ENCODE measurements at places on chromosomes 4 and X. TPM values are rescaled to one million over a fixed set of nuclear protein-coding genes. Genes with fewer than 3 reads are reported as not detected.

DNA sequence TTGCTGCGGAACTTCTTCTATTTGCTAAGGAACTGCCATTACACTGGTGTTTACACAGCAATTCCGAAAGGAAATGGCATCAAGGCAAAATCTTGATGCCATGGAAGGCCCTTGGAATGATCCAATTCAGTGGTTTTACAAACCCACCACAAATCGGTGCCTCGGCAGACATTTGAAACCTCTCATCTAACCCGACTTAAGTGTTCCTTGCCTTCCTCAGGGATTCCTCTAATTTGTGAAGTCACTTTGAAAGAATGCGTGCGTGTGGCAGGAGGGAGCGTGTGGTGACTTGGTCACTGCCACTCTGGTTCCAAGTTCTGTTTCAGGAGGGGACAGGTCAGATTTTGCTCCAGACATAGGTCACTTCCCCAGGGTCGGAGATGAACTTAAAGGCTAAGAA lies 4.8 kb downstream of the NOP14 start:
- DNase-seq, result peak; percentile 89

DNA sequence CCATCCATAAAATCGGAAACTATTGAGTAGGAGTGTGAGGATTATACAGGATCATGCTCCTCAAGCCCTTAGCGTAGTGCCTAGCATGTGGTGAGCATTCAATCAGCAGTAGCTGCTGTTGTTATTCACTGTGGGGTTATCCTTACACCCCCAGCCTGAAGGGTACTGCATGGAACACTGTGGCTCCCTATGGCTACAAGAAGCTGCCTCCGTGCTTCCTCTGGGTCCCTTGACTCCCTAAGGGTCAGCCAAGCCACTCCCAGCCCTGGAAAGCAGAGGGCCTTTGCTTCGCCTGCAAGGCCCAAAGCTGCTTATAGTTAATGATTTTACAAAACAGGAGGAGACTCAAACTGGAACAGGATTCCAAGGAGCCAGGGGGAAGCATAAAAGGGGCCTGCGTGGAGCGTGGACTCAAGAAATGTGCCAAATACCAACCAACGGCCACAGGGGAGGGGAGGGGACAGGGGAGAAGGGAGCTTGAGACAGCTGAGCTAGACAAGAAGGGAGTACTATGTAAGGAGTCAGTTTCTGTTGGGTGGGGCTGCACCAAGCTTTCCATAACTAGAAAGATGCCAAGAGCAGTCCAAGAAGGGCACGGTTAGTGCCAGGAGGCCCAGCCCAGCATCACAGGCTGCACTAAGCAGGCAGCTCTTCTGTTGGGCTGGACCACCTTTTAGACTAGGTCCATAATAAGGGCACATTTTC lies 15.9 kb downstream of the SEPTIN6 start:
- no peak for DNase-seq

GRCh38 chrX:15158736-15159406 lies 111.0 kb downstream of the ASB9 start:
- DNase-seq, result no peak

GRCh38 chr4:155614111-155614762 lies 52.4 kb upstream of the GUCY1A1 start:
- DNase-seq, result no peak

- no peak for DNase-seq
Measured at GRCh38 chrX:39643550-39643949, 454.2 kb downstream of the BCOR start.

DNA sequence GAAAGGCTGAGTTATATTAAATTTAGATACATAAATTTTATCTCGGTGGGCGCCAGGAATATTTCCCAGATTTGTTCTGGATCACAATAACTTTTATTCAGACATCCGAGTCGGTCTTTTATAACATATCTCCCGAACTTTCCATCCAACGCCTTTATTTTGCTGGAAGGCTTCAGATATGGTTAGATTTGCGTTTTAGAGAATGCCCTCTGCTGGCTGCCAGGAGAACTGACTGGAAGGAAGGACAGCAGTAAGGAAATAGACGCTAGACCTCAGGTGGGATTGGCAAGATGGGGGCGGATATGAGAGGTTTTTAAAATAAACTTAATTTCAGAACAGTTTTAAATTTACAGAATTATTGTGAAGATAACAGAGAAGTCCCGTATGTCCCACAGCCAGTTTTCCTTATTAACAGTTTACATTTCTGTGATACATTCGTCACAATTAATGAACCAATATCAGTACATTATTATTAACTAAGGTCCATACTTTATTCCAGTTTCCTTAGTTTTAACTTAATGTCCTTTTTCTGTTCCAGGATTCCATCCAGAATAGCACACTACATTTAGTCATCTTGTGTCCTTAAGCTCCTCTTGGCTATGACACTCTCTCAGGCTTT lies 4.6 kb upstream of the KANTR start:
- peak; percentile 53 for DNase-seq

GRCh38 chr4:1218634-1219565 lies 30.0 kb downstream of the CTBP1 start:
- no peak for DNase-seq

- DNase-seq, result peak; percentile 26
Measured at GRCh38 chr4:95510145-95510544, 38.6 kb downstream of the UNC5C start.

DNA sequence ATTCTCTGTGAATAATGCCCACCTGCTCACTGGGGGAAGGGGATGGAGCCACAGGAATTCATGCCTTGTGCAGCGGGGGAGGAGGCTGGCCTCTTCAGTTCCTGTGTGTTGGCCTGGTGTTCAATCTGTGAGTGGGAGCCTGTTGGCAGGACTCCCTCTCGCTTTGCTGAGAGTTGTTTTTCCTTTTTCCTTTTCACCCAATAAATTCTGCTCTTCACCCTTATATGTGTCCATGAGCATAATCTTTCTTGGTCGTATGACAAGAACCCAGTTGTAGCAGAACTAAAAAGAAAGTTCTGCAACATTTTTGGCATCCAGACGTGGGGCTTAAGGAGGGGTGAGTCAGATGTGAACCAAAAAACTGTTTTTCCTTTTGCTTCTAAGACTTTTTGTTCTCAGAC lies 235.2 kb upstream of the HDX start:
- no peak for DNase-seq

DNA sequence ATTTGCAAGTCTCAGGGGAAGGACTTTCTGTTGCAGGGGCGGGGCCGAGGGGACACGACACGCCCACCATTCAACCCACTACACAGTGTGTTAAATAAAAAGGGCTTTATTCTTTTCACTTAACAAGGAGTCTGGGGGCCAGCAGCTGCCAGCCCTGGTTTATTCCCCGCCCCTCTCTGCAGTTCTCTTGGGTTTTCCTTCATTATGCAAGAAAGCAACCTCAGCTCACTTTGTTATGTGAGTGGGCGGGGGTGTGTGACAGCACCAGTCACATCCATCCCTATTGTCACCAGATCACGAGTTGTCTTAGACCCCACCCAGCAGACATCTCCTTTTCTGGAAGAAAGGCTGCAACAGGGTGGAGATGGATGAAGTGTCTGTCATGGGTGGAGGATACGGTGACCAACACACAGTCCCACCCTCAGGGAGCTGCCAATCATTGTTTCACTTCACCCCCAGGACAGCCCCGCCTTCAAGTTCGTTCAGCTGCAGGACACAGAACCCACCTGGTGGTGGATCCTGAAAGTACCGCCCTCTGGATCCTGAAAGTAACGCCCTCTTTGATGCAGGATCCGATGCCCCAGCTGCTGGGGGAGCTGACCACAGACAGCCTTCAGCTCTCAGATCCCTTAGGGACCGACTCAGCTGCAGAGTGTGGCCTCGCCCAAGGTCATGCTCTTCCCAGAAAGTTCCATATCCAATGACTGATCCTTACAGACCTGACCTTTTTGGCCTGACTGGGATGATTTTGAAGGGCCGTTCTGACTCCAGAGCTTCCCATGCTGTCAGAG lies 79.6 kb downstream of the SMIM20 start:
- DNase-seq, result peak; percentile 9

GRCh38 chr4:136664988-136665387 lies 867.3 kb downstream of the PCDH18 start:
- DNase-seq, result peak; percentile 3

GRCh38 chr4:29052266-29052665 lies 1667.9 kb upstream of the PCDH7 start:
- no peak for DNase-seq

DNA sequence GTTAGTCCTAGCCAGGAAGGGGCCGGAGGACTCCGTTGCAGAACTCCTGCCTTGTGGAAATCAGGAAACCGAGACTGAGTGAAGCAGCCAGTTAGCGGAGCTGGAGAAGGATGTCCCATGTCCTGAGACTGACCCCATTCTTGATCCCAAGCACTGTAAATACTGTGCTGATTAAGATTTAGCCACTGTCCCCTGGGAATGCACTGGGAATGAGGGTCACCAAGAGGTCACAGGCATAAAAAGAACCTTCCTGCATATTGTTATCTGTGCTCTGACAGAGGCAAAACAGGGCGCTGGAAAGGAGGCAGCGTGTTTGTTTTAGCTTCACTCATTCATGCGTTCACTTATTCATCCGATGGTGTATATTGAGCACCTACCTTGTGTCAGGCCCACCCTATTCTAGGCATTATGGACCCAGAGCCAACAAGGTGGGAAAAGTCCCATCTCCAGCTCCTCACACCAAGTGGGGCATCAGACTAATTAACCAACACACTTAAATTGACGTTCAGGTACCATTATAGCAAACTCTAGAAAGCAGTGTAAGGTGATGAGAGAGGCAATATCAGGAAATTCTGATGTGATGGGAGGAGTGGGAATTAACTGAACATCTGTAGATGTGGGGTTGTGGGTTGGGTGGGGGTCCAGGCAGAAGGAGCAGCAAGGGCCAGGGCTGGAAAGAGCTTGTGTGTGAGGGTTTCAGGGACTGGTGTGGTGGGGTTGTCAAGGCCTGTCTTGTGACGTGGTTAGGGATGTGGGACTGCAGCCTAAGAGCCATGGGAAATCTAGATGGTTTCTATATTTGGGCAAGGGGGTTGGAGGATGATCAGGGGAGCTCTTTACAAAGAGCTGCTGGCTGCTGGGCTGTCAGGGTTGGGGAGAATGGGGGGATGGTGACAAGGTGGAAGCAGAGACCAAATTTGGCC lies 10.6 kb upstream of the SLC2A9 start:
- DNase-seq, result no peak

DNA sequence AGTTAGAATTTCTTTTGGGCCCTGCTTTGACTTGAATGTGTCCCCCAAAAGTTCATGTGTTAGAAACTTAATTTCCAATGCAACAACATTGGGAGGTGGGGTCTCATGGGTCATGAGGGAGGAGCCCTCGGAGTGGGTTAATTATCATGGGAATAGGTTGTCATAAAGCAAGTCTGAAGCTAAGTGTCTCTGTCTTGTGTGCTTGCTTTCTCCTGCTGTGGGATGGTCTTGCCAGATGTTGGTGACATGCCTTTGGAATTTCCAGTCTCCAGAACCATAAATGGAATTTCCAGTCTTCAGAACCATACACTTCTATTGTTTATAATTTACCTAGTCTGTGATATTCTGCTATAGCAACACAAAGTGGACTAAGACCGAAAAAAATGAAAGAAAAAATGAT lies 71.6 kb downstream of the RASL11B start:
- DNase-seq, result no peak

GRCh38 chrX:44913656-44914531 lies 40.9 kb downstream of the KDM6A start:
- DNase-seq, result no peak

GRCh38 chr4:95825546-95825945 lies 14.3 kb upstream of the PDHA2 start:
- DNase-seq, result peak; percentile 28

DNA sequence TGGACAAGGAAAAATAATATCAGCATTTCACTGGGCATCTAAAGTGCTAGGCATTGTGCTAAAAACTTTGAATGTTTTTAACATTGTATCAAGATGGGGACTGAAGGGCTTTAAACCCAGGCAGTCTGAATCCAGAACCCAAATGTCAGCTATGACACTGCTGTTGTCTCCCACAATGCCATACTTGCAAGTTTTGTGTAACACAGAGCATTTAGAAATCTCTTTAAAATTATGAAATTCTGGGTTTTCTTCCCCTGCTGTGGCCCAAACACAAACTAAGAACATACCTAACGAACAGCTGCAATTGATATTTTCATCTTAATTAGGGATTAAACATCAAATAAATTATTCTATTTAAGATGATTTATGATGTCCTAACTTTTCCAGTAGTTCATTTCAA lies 66.8 kb upstream of the LSM6 start:
- DNase-seq, result no peak

DNA sequence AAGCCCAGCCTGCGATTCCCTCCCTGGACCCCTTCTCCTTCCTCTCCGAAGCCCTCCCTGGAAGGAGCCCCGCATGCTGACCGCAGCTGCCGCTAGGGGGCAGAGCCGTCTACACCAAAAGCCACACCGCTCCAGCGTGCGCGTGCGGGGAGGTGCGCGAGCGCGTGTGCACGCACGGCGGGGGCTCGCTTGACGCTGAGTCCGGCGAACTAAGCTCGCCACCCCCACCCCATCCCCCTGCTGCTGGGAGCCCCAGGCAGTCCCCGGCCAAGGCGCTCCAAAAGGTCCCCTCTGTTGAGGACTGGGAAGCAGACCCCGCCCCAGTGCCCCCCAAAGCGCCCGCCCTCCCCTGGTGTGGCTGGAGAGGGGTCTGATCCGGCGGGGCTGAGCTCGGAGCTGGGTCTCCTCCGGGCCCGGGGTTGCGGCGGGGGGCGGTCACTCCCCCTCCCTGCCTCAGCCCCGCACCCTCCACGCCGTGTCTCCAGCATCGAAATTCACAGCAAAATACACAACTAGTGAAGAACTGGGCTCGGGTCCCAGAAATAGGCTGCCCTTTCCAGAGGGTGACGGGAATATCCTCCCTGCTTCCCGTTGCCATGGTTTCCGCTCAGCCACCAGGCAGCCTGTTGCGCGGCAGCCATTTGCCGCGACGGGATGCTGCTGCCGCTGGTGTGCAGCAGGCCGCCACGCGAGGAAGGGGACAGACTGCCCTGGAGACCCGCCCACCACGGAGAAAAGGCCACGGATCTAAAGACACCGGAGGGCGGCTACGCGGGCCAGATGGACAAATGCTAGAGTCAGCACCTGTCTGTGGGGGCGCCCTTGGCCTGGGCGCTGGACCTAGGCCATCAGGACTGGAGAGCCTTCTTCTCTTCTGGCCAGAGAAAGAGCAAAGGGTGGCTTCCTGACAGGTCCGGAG lies 11.2 kb upstream of the CCNQ start:
- peak; percentile 66 for DNase-seq

DNA sequence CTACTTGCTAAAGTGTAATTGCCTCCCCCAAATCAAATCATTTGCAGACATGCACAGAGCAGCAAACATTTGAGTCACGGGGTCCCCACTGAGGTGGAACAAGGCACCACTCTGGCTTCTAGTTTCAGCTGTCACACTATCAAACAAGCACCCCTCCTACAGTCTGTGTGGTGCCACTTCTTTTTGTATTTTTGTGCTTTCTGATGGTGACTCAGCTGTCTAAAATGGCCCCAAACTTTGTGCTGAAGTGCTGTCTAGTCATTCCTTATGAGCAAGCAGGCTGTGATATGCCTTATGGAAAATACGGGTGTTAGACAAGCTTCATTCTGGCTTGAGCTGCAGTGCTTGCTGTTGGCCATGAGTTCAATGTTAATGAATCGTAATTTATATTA lies 15.4 kb downstream of the IGFBP7 start:
- DNase-seq, result peak; percentile 72

GRCh38 chr4:159498446-159499115 lies 395.7 kb downstream of the RAPGEF2 start:
- no peak for DNase-seq

PABPC4L gene
- total RNA-seq, result 1.9 TPM

TGIF2LX gene
- not detected for total RNA-seq

ADH1C gene
- total RNA-seq, result 0.57 TPM

GAGE2A gene
- total RNA-seq, result not detected

TBC1D8B gene
- total RNA-seq, result 9.5 TPM

SUPT20HL2 gene
- total RNA-seq, result not detected

GAB3 gene
- 15.6 TPM for total RNA-seq

VBP1 gene
- total RNA-seq, result 214 TPM

SMIM31 gene
- total RNA-seq, result not detected

HERC5 gene
- total RNA-seq, result 59.8 TPM

FAM9B gene
- total RNA-seq, result not detected

CABS1 gene
- total RNA-seq, result not detected

ADH1A gene
- total RNA-seq, result not detected

Data from M059J (cell line).